NCI-H446 treated with DMSO at 0.1 percent for 48 hours (cell line): ENCODE measurements at places on chromosomes 7 and 10.

- no peak for DNase-seq
These were observed 48.3 kb downstream of the NOD1 start for GRCh38 chr7:30430276-30430675.

DNA sequence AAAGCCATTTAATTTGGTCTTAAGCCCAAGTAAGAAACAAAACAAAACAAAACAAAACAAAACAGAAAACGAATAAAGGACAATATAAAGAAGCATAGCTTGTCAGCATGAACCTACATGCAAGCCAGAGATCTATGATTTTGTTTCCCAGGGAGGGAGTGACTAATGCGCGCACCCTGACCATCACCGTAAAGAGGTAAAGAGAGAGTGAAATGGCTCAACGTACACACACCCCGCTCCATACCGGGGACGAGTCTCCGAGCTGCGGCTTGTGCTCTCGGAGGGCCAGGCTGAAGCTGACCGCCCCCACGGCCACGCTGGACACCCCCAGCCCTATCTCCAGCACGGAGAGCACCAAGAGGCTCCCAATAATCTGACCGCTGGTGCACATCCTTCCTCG is 1.1 kb downstream of the TMEM196 start:
- no peak for DNase-seq

DNA sequence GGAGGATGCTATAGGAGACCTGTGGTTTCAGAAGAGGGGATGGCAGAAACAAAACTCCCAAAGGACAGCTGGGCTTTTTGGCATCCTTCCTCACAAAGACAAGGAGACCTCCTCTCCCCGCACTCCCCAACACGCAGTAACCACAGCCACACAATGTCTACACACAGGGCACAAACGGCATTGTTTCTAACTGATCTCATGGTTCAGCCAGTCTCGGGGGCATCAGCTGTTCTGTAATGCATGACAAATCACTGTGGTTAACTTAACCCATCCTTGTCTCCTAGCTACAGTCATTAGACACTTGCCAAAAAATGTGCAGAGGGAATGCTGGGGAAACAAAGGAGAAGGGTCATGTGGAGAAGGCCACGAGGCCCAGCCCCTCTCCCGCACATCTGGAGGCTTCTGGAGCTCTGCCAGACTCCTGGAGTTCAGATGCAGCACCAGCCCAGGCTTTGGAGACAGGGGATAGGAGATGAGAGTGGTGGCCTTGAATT is 7.6 kb upstream of the ADAMTS14 start:
- DNase-seq: no peak

DNA sequence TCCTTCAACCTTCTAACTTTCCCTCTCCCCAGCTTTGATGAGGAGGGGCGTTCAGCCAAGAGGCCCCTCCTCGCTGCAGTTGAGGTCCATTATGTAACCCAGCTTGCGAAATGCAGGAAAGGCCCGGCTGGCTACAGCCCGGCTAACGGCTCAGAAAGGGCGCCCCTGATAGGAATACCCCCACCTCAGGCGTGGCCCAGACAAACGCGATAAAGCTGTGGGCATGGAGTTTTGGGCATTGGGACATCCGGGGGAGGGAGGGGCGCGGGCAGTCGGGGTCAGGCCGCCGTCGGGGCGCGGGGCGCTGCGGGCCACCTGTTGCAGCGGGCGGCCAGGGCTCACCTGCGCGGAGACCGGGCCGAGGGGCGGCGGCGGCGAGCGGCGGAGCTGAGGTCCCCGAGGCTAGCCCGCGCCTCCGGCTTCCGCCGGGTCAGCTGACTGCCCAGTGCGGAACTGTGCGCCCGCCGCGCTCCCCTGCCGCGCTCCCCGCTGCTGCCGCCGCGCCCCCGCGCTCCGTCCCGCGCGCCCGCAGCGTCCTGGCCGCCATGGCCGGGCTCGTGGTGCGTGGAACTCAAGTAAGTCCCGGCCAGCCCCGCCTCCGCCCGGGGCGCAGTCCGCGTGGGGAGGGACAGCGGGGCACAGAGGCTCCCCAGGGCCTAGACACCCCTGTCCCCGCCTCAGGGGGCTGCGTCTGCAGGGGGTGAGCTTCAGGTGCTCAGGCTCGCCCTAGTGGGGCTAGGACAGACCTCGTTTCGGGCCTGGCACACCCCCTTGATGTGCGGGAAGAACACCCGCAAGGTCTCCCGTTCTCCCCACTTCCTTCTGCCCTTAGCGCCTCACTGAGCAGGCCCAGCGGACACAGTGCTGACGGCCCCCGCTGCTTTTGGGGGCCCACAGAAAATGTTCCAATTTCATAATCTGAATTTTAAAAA is at the start of gene LRMDA:
Gene LRMDA (plus strand): TSS at position 445 of the 932 bp plus-strand sequence.
- DNase-seq: no peak

DNA sequence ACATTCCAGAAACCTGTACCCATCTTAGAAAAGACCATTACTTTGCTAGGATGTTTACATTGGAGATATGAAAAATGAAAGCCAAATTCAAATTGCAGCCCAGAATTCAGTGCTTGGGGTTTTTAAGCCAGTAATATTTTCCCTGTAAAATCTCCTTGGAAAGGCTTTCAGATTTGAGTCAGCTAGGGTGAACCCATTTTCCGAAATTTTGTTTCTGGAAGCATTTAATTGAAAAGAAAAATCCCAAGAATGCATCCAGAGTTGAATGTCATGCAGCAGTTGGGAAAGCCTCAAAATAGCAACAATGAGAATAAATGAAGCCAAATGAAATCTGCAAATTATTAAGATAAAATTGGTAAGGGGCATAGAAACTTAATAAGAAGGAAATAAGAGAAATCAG is 106.4 kb downstream of the BMPER start:
- no peak for DNase-seq

DNA sequence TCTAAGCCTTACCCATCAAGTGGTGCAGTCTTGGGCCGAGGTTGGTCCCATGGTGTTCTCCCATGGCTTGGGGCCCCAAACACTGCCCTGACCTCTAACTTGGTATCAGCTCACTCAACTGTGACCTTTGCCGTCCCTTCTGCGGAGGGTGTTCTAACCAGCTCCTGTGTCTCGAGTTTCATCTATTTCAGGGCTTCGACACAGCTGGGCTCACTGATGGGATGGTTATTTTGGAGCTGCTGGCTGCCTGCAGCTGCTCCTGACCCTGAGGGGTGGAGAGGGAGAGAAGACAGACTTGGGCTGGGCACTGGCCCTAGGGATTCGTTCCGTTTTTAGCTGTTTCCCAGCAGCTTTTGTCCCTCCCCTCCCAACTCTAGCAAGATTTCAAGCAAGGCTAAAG is 86.9 kb downstream of the NEURL1 start:
- DNase-seq: no peak

DNA sequence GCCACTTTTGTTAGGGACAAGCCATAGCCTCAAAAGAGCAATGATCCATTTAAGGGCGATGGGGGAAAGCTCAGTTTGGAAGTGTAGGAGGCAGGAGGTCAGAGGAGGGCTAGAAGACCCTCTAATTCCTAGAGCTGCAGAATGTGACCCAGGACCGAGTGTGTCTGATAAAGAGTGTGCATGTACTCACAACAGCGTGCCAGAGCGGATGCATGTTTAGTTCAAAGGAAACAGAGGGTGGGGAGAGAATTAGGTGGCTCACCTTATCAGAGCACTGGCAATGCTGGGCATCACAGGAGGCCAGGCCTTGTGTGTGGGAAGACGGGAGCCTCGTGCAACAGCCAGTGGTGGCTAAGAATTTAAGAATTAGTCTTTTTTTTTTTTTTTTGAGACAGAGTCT is 133.9 kb upstream of the COBL start:
- no peak for DNase-seq

- DNase-seq: no peak
These were observed 60.4 kb upstream of the ARHGAP21 start for GRCh38 chr10:24784061-24784460.

- no peak for DNase-seq
These were observed 34.3 kb downstream of the MAPK8 start for GRCh38 chr10:48340734-48341133.

- peak; percentile 45 for DNase-seq
These were observed 13.1 kb downstream of the LRRC4 start for GRCh38 chr7:128017862-128018845.

GRCh38 chr10:63707254-63707910 is 186.2 kb downstream of the REEP3 start:
- peak; percentile 95 for DNase-seq

DNA sequence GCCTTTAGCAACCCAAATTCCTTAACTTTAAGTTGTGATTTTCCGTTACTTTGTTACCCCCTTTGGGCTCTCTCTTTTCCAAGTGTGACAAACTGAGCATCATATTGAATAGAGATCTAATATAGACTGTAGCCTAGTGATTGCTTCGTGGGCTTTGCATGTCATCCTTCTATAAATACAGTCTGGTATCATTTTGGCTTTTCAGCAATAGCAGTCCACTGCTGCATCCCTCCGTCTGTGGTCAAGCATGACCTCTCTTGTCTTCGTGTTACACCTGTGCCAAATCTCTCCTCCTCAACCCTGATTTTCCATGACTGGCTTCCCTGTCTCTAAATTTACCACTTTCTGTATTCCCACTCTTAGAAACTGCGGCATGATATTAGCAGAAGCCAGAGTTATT is 53.8 kb upstream of the AGK start:
- no peak for DNase-seq

- no peak for DNase-seq
These were observed 417.5 kb upstream of the MGMT start for GRCh38 chr10:129049501-129049900.

DNA sequence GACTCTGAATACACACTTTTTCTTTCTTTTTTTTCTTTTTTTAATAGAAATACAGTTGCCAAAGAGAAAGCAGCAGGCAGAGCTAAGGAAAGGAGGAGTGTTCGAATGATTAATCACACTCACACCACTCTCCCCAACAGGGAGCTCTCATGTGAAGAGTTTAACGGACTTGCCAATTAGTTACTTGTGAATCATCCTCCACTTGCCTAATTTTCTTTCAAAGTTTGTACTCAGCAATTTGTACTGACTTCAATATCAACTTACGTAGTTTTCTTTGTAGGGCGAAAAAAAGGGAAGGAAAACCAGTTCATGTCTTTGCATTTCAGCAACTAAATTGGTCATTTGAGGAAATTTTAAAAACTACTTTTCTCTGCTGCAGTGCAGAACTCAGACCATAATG is 109.2 kb downstream of the PIP4K2A start:
- DNase-seq: peak; percentile 50

- no peak for DNase-seq
These were observed 44.8 kb upstream of the GLCCI1 start for GRCh38 chr7:7923818-7924217.

DNA sequence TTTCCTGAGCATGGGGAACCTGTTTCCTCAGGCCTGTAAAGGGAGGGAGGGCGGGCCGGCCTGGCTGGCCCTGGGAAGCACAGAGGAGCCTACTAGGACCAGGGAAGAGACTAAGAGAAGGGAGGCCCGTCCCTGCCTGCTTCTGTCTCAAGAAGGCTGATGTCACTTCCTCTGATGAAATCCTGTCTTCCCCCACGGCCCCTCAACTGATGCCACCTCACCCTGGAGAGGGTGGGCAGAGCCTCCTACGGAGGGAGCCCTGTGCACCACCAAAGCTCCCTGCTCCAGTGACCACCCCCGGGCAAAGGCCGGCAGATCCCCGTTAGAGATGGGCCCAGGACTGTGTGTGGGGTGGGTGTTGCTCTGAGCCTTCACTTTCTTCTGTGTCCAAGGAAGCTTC is 1.0 kb upstream of the PILRA start:
- no peak for DNase-seq

- peak; percentile 23 for DNase-seq
These were observed 12.0 kb upstream of the BMPER start for GRCh38 chr7:33893377-33893776.

DNA sequence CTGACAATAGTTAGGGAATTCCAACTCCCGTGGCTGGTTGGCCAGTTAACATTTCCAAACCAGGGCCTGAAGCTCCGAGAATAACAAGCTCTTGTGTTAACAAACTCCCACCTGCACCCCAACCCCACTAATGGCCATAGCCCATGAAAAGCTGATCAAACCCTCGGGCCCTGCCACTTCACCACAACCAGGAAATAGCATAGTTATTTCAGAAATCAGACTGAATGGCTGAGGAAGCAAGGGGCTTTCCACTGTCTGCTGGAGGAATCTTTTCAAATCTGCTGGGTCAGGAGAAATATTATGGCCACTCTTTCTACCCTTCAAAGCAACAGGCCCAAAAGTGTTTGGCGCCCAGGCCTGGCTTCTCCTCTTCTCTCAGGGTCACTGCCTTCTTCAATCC is 145.6 kb downstream of the GLCCI1 start:
- DNase-seq: no peak

- DNase-seq: no peak
These were observed 12.3 kb downstream of the MRPS24 start for GRCh38 chr7:43856996-43857395.

- DNase-seq: no peak
These were observed 3.6 kb downstream of the NXPH1 start for GRCh38 chr7:8436965-8437364.

GRCh38 chr10:109974504-109975191 is 33.1 kb upstream of the ADD3 start:
- peak; percentile 30 for DNase-seq
